ENCODE measurements at places on chromosomes 2 and 18. TPM values are rescaled to one million over a fixed set of nuclear protein-coding genes. Genes with fewer than 3 reads are reported as not detected.

GRCh38 chr18:33097126-33097525 is 324.3 kb upstream of the KLHL14 start:
- H3K36me3 ChIP-seq = no peaks in the 10 kb centered on the region
- H3K4me3 ChIP-seq = no peak overlapping the region
- H3K27ac ChIP-seq = no peak overlapping the region

DNA sequence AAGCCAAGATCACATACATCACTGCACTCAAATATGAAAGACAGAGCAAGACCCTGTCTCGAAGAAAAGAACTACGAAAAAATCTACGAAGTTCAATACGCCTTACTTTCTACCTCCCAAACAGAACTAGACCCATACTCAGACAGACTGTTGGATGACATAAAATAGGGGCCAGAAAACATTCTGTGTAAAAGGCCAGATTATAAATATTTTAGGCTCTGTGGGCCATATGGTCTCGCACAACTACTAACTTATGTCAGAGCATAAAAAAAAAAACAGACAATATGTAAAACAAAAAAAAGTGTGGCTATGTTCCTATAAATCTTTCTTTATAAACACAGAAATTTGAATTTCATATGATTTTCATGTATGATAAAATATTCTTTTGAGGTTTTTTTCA is 40.8 kb downstream of the NBAS start:
- no peaks in the 10 kb centered on the region for H3K27me3 ChIP-seq
- H3K4me3 ChIP-seq = no peak overlapping the region
- H3K4me1 ChIP-seq = no peaks in the 10 kb centered on the region
- no peak for DNase-seq
- H3K27ac ChIP-seq = no peak overlapping the region
- H3K36me3 ChIP-seq = peaks cover 43% of the 10 kb centered on the region

CRACDL gene
- total RNA-seq = not detected

GRCh38 chr2:133026536-133027177 is 356.7 kb upstream of the LYPD1 start:
- no peaks in the 10 kb centered on the region for H3K27me3 ChIP-seq
- no peak overlapping the region for H3K27ac ChIP-seq
- H3K4me3 ChIP-seq = no peak overlapping the region
- H3K36me3 ChIP-seq = no peaks in the 10 kb centered on the region

CCDC148 gene
- total RNA-seq = not detected

- H3K4me3 ChIP-seq = no peak overlapping the region
- peaks cover 13% of the 10 kb centered on the region for H3K4me1 ChIP-seq
- H3K27ac ChIP-seq = no peak overlapping the region
- no peak for DNase-seq
- H3K36me3 ChIP-seq = no peaks in the 10 kb centered on the region
Observed at GRCh38 chr18:10563886-10564285, 38.1 kb downstream of the NAPG start.

MBP gene
- total RNA-seq = 92.7 TPM

GRCh38 chr18:77091366-77091765 is 41.2 kb downstream of the MBP start:
- DNase-seq = no peak
- peaks cover 69% of the 10 kb centered on the region for H3K36me3 ChIP-seq
- no peaks in the 10 kb centered on the region for H3K27me3 ChIP-seq
- peaks cover 47% of the 10 kb centered on the region for H3K4me1 ChIP-seq
- no peak overlapping the region for H3K27ac ChIP-seq
- H3K4me3 ChIP-seq = no peak overlapping the region

DNA sequence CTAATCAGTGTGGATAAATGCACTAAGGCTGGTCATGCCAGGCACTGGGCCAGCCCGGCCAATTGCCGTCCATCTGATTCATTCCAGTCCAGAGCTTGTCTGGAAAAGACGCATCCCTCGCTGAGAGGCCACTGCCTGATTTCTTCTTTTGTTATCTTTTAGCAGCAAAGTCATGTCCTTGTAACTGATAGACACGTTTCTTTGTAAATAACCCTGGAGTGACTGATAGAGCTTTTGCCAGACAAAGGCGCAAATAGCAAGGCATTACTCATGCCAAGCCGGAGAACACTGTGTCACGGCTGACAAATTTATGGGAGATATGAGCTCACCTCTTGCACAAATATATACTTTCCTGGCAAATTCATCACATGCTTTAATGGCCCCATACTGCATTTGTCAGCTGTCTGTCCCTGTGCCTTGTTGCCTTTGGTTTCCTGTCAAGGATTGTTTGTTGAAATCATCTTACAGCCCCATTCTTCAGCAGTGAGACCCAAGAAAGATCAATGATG is 164.4 kb downstream of the ETAA1 start:
- H3K27ac ChIP-seq = no peak overlapping the region
- H3K36me3 ChIP-seq = no peaks in the 10 kb centered on the region
- no peak for DNase-seq
- no peaks in the 10 kb centered on the region for H3K27me3 ChIP-seq
- no peak overlapping the region for H3K4me3 ChIP-seq
- H3K4me1 ChIP-seq = no peaks in the 10 kb centered on the region

- no peaks in the 10 kb centered on the region for H3K4me1 ChIP-seq
- no peak overlapping the region for H3K4me3 ChIP-seq
- no peaks in the 10 kb centered on the region for H3K27me3 ChIP-seq
- no peak for DNase-seq
- H3K27ac ChIP-seq = no peak overlapping the region
Observed at GRCh38 chr18:23151414-23152099, 16.3 kb downstream of the CABLES1 start.

DNA sequence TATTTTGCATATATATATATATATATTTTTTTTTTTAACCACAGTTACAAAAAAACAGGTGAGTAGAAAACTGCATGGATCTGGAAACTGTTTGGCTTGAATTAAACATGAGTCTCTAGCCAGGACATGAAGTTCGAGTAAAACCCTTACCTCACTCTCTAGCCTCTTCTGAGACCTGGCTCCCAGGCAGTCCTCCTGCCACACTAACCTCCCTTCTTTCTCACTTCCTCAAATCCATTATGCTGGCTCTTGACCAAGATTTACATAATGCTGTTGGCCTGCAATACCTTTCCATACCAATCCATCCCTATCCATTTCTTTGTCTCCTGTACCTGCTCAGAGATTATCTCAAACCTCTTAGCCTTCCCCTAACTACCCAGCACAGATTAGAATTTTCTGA is 34.0 kb downstream of the PIGN start:
- H3K27ac ChIP-seq = no peak overlapping the region
- no peak for DNase-seq
- H3K4me3 ChIP-seq = no peak overlapping the region
- no peaks in the 10 kb centered on the region for H3K27me3 ChIP-seq

FSHR gene
- total RNA-seq = not detected

- H3K36me3 ChIP-seq = no peaks in the 10 kb centered on the region
- H3K27ac ChIP-seq = no peak overlapping the region
- no peak for DNase-seq
- H3K4me1 ChIP-seq = peaks cover 8% of the 10 kb centered on the region
- H3K27me3 ChIP-seq = peaks cover 10% of the 10 kb centered on the region
- no peak overlapping the region for H3K4me3 ChIP-seq
Observed at GRCh38 chr2:74806920-74807319, 27.0 kb upstream of the HK2 start.

CIB4 gene
- not detected for total RNA-seq

GRCh38 chr18:51659781-51660180 is 462.3 kb upstream of the MEX3C start:
- H3K4me3 ChIP-seq = no peak overlapping the region
- peaks cover 5% of the 10 kb centered on the region for H3K27me3 ChIP-seq
- H3K4me1 ChIP-seq = peaks cover 10% of the 10 kb centered on the region
- no peaks in the 10 kb centered on the region for H3K36me3 ChIP-seq
- no peak overlapping the region for H3K27ac ChIP-seq

DNA sequence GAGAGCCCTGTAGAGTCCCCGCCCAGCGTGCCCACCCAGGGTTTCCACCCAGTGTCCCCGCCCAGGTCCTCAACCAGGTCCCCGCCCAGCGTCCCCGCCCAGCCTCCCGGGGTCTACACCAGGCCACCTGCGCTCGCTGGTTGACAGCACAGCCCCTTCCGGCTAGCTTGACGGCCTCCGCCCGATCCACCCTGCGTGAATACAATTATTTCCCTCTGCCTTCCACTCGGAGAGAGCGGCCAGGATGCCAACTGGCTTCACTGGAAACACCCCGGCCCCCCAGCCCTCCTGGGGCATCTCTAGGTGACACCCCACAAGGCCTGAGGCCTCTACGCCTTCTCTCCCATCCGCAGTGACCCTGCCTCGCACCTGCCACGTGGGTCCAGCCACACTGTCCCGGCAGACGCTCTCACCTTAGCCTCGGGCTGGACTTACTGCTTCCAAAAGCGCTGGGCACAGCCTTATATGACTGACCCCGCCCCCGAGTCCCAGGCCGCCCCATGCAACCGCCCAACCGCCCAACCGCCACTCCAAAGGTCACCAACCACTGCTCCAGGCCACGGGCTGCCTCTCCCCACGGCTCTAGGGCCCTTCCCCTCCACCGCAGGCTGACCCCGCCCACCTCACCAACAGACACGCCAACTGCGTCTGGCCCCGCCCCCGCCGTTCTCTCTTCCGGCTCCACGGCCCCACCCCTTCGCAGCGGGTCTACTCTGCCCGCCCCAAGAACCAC is 188.1 kb downstream of the LAMA1 start:
- H3K27ac ChIP-seq = no peak overlapping the region
- H3K4me3 ChIP-seq = no peak overlapping the region
- DNase-seq = no peak
- no peaks in the 10 kb centered on the region for H3K4me1 ChIP-seq
- H3K27me3 ChIP-seq = no peaks in the 10 kb centered on the region

- H3K4me1 ChIP-seq = no peaks in the 10 kb centered on the region
- no peak overlapping the region for H3K4me3 ChIP-seq
- H3K27me3 ChIP-seq = peaks cover 16% of the 10 kb centered on the region
- no peaks in the 10 kb centered on the region for H3K36me3 ChIP-seq
- no peak overlapping the region for H3K27ac ChIP-seq
Observed at GRCh38 chr2:46390036-46390435, 89.3 kb upstream of the TMEM247 start.

HOXD9 gene
- not detected for total RNA-seq

Data from activated B cell treated with CpG ODN at 0.5 μM for 24 hours (primary cell).